ENCODE measurements at places on chromosomes 12 and 14. TPM values are rescaled to one million over a fixed set of nuclear protein-coding genes. Genes with fewer than 3 reads are reported as not detected.

DNA sequence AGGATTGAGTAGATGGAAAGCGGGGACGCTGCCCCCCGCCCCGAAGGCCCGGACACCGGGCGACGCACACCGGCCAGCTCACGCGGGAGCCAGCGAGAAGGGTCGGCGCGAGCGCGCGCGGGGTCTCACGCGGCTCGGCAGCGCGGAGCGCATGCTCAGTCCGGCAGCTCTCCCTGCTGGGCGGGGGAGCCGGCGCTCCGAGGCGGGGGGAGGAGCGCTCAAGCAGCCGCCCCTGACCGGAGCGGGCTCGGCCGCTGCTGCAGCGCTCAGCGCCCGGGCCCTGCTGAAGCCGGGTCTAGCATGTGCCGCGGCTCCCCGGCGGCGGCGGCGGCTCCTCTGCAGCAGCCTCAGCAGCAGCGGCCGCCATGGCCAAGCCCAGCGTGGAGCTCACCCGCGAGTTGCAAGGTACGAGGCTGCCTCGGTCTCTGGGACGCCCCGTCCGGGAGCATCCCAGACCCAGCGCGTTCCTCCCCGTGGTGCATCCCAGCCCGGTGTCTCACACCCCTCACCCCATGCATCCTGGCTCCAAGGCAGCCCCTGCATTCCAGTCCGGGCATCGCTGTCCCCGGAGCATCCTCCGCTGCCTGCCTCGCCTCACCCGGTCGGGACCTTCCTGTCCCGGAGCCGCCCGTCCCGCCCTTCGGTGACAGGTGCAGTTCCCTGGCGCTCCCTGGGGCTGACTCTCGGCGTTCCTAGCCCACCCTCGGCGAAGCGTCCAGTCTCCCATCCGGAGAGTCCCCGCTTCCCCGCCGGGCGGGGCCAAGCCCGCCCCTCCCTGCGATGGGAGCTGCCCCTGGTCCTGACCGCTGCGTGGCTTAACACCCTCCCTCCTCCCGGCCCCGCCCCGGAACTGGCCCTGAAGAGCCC, at the start of gene CARMIL3:
CARMIL3 (plus strand) TSS at position 221 of the 867 bp plus-strand sequence; CDS start at position 366, 145 bp downstream.
- no peak for DNase-seq

CACNA2D4 gene
- not detected for total RNA-seq

GRCh38 chr12:43883311-43883710, 47.4 kb downstream of the TMEM117 start:
- DNase-seq = no peak

- DNase-seq = no peak
Measured at GRCh38 chr12:34341362-34341733, 319.1 kb downstream of the ALG10 start.

DNA sequence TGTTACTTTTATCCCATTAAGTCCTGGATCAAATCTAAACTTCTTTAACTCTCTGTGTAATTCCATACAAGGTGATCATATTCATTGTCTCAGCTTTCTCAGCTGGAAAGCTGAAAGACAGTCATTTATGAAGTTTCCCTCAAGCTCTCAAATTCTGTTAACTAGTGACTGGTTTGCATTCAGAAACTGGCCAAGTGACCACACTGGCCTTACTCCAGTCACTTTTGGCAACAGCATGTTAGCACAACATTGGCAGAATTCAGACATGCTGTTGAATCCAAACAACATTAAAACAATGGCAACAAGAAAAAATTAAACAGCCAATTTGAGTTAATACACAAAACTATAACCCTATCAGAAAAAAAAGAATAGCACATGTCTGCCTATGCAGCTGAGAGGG, 343.3 kb downstream of the MDGA2 start:
- no peak for DNase-seq

- no peak for DNase-seq
Measured at GRCh38 chr12:63752841-63753240, 26.9 kb upstream of the RXYLT1 start.
